ENCODE measurements at places on chromosomes 13 and 19. TPM values are rescaled to one million over a fixed set of nuclear protein-coding genes. Genes with fewer than 3 reads are reported as not detected.

DNA sequence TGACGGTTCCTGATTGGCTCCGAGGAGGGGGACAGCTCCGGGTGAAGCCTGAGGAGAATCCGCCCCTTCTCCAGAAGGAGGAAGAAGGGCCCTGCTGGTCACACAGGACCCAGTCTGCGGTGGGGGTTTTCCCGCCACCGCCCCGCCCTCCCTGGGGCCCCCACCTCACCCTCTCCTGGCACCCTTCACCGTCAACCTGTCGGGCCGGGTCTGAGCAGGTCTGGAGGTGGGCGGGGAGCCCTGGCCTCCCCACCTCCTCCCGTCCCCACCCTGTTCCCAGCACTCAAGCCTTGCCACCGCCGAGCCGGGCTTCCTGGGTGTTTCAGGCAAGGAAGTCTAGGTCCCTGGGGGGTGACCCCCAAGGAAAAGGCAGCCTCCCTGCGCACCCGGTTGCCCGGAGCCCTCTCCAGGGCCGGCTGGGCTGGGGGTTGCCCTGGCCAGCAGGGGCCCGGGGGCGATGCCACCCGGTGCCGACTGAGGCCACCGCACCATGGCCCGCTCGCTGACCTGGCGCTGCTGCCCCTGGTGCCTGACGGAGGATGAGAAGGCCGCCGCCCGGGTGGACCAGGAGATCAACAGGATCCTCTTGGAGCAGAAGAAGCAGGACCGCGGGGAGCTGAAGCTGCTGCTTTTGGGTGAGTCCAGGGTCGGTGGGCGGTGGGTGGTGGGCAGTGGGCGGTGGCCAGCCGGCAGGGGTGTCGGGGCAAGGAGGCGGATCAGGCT, at the start of gene GNA15:
TSS of gene GNA15 (plus strand) at position 73 of the 723 bp plus-strand sequence. CDS start at position 491, 418 bp downstream.
- no peak for DNase-seq

GRCh38 chr19:5603626-5604025, 18.9 kb downstream of the SAFB2 start:
- DNase-seq: no peak

DNA sequence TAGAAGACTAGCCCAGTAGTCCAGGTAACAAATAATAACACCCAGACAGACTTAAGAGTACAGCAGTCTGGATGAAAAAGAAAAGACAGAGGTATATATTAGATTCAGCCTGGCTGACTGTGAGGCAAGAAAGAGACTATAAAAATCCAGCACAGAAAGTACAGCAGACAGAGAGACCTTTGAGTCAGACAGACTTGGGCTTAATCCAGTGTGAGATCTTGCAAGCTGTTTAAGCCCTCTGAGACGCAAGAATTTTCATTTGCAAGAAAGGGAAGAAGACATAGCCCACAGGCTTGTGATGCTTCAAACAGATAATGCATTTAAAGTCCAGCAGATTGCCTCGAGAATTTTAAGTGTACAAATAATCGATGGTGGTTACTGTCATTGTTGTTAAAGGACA, 471.4 kb downstream of the LIG4 start:
- DNase-seq: no peak

DNA sequence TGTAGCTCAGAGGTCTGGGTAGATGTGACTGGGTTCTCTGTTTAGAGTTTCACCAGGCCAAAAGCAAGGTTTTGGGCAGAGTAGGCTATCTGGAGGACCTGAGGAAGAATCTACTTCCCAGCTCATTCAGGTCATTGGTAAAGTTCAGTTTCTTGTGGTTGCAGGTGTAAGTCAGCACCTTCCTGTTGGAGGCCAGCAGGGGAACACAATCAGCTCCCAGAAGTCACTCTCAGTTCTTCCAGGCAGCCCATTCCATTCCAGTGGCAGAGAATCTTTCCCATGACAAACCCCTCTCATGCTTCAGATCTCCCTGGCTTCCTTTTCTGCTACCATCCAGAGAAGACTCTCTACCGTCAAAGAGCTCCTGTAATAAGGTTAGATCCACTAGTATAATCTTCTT, 176.2 kb upstream of the UFM1 start:
- no peak for DNase-seq

Gene C19orf81
- not detected for total RNA-seq

- DNase-seq: no peak
Measured at GRCh38 chr19:2567580-2567979, 91.7 kb downstream of the GADD45B start.

Gene ZFP82
- total RNA-seq: 9.5 TPM

Gene KLK2
- 3.4 TPM for total RNA-seq

- DNase-seq: no peak
Measured at GRCh38 chr19:53864308-53864836, 3.3 kb upstream of the MYADM start.

- no peak for DNase-seq
Measured at GRCh38 chr19:46491975-46492682, 3.5 kb downstream of the PNMA8B start.

Gene SMIM44
- not detected for total RNA-seq

DNA sequence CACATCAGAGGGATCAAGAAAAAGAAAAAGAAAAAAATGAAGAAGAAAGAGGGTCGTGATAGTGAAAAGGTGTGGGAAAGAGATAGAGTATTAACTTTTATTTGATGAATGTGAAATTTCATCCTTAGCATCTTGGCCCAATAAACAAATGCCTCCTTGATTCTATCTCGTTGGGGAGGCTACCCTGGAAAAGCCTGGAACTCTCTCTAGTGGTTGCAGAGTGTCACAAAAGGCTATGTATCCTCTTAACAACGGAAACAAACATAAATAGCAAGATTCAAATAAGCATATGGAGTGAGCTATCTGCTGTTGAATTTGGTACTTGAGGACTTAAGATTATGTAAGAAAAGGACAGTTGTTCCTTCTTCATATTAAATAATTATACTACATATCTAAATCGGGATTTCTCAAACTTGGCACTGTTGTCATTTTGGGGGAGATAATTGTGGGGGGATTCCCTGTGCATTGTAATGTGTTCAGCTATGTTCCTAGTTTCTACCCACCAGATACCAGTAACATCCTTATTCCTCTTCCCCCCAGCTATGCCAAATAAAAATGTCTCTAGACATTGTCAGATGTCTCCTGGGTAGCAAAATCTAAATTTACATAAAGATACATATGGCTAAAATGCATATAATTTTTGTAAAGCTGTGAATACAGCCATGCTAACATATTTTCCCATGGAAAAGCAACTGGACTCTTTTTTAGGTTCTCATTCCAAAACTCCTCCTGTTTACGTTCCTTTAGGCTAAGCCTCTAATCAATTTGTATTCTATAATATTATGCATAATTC, 557.2 kb downstream of the DCT start:
- no peak for DNase-seq

Gene SLC15A1
- not detected for total RNA-seq
